CD4-positive, alpha-beta T cell treated with Interleukin-1 beta for 1 hour (primary cell): ENCODE measurements at places on chromosomes 3 and 15.

DNA sequence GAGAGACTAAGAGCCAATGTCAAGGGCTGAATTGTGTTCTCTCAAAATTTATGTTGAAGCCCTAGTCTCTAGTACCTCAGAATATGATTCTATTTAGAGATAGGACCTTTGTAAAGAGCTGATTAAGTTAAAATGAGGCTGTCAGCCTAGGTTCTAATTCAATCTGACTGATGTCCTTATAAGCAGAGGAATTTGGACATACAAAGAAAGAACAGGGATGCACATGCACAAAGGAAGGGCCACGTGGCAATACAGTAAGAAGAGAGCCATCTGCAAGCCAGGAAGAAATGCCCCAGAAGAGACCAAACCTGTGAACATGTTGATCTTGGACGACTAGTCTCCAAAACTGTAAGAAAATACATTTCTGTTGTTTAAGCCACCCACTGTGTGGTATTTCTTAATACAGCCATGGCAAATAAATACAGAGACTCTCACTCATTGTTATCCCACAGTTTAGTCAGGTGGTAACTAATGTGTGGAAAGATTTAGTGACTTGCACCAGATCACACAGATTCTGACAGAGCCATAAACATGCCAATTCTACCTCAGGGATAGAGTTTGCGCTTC, 652.2 kb downstream of the NAALADL2 start:
- DNase-seq = no peak

GRCh38 chr15:52133510-52134220, 21.1 kb upstream of the BCL2L10 start:
- no peak for DNase-seq

GRCh38 chr3:134353831-134354611, 20.2 kb downstream of the AMOTL2 start:
- no peak for DNase-seq

DNA sequence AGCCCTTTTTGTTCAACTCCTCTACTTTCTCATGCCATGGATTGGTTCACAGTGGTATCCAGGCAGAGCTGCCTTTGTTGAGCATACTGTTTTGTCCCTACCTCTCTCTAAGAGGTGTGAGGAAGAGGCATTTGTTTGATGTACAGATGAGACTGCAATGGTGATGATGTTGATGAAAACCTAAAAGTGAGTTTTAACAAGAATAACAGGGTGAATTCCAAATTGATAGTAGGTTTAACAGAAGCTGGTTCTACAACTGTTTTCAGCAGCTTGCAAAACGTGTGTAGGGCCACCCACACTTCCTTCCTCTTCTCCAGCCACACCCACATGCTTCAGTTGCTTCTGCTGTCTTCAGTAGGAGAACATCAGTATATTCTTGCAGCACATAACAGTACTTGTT, 10.2 kb downstream of the SNRK start:
- DNase-seq = peak; percentile 76

GRCh38 chr3:196288141-196288460, 575 bp upstream of the PCYT1A start:
- DNase-seq = no peak

GRCh38 chr3:70890020-70890394, 577.6 kb upstream of the MDFIC2 start:
- no peak for DNase-seq
